Stimulated activated CD8-positive, alpha-beta memory T cell treated with anti-CD3 and anti-CD28 coated beads, Interleukin-7, amount 100 ng/mL, for 4 hours (primary cell): ENCODE measurements at places on chromosomes 1 and 21.

- no peak for DNase-seq
Measured at GRCh38 chr1:53511323-53511932, 52.2 kb downstream of the DMRTB1 start.

GRCh38 chr1:79785561-79785960, 779.0 kb upstream of the ADGRL4 start:
- no peak for DNase-seq

DNA sequence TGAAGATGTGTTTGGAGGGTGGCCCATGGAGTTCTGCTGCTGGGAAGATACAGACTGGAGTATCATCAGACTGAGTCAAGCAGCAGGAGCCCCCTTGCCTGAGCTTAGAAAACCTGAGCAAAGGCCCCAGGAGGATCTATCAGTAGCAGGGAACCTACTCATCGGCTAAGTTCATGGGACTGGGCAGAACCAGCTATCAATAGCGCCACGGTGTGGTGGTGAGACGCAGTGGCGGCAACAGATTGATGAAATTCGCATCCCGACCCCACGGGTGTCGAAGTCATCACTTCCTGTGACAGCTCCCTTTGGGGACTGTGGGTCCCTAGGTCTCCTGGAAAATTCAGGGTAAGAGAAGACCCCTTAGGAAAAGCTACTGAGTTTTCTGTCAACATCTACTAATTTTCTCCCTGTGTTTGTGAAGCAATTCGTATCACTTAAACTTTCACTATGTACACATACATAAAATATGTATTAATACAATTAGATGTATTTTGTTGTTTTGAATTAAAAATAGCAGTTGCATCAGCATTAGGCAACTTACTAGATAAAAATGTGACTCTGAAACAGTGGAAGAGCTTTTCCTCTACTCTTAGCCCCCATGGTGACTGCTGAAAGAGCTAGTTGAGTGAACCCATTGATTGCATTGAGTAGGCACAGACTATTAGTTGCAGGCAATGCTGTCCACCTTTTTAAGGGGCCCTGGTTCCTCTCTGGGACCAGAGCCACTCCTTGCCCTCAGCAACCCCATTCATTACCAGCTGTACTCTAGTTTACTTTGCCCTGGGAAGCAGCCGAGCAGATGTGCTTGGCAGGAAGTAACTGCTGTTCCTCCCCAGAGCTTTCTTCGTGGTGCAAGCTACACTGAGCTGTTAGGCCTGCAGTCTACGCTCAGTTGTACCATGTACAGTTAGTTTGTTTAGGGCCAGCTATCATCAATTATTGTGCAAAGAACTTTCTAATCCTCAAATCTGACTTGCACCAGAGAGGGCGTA, 7.3 kb upstream of the CACNA1S start:
- DNase-seq, result peak; percentile 9

DNA sequence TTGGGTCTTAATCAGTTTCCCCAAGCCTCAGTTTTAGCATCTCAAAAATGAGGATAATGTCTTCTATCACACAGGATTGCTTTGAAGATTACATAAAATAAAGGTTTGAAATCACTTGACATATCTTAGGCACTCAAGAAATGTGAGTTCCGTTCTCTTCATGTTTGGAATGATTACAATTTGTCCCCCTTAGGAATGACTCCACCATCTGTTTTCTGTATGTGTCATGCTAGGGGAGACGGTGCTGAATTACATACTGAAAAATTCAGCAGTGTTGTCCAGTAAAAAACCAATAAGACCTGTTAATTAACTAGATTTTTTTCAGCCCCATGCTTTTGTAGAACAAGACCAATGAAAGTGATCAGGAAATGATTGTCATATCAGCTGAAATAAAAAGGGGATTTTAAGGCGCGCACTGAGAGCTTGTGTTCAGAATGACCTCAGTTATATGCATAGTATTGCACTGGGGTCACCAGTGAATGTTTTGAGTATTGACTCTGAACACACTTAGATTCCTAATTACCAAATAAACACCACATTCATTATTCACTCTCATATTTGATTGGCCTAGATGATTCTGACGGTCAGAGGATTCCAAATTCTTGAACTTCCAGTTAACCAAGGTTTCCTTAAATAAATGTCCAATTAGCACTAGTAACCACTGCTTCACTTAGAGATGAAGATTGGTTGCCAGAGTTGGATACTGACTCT, 114.5 kb upstream of the KCNK2 start:
- no peak for DNase-seq

DNA sequence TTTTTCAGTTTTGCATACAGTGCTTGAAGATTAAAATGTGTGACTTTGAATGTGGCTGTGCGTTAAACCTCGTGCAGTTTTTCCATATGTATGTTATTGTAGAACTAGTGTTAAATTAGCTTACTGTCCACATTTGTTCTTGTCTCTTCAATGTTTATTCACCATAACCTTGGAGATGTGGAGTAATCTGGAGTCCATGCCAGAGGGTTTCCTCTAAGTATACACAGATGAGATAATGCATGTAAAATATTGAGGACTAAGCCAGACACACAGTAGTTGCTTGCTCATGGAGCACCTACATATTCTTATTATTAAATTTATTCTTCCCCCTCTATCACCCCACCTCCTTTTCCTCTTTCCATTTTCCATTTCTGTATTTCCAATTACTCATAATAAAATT, 7.7 kb upstream of the GIPC2 start:
- no peak for DNase-seq

GRCh38 chr1:228794810-228795209, 59.5 kb downstream of the RHOU start:
- no peak for DNase-seq

GRCh38 chr1:210248341-210248740, 15.7 kb downstream of the SERTAD4 start:
- DNase-seq, result no peak

GRCh38 chr1:10195570-10195969, 14.8 kb upstream of the KIF1B start:
- no peak for DNase-seq

DNA sequence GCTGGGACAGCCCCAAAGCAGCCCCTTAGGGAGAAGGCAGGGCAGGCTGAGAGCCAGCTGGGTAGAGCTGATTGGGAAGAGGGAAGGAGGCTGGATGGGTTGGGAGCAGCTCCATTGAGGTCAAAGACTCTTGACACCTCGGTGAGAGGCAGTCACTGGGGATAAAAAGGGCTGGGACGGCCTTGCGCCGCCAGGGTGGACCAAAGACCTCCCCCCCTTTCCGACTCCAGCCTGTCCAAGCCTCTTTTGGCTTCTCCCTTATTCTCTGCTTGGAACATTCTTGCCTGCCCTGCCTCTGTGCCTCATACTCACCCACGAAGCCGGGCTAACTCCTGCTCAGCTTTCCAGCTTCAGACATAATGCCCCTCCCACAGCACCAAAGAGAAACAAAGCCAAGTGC, 51.1 kb downstream of the LRRC38 start:
- DNase-seq, result no peak

GRCh38 chr1:17545356-17545755, 5.9 kb downstream of the ARHGEF10L start:
- no peak for DNase-seq

DNA sequence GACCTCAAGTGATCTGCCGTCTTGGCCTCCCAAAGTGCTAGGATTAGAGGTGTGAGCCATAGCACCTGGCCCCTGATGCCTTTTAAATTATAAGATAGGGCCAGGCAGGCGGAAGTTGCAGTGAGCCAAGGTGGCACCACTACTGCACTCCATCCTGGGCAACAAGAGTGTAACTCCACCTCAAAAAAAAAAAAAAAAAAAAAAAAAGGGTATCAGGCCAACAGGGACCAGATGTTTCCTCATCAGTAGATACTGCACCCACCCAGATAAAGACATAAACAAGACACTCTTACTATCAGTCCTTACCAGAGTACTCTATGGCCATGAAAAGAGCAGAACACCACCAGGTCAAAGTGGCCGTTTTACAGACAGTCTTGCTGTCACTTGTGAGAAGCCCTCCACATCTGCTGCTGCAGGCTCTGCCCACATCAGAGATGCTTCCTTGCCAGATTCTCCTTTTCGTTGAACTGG, 3.3 kb downstream of the C21orf58 start:
- DNase-seq, result no peak

GRCh38 chr21:35034203-35034926, 14.7 kb downstream of the RUNX1 start:
- no peak for DNase-seq

GRCh38 chr1:167210966-167211674, 9.6 kb upstream of the POU2F1 start:
- DNase-seq, result no peak

DNA sequence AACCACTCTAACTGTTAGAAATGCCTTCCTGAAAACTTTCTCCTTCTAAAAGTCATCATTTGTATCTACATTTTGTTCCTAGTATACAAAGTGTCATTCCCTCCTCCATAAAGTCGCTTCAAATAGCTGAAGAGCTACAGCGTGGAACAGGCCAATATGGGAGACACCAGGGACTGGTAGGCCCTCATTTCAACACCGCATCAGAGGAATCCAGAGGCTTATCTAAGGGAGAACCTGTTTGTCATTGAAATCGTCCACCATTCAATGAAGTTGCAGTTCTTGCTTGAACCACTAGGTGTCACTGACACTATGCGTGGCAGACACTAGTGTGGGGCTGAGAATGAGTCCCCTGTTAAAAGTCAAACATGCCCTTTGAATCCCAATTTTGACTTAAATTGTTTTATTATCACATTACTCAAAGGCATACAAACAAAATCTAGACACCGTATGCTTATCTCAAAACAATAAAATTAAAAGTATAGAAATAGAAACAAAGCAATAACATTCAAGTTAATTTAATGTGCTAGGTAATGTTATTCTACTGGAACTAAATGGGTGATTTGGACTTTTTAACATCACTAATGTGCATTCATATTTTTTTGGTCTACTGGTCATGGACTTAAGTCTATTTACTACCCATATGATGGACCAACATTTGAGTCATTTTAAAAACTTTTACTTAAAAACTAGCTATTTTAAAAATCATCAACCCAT, 182.3 kb downstream of the FCRL5 start:
- DNase-seq, result peak; percentile 10

GRCh38 chr1:243738020-243738419, 112.0 kb downstream of the AKT3 start:
- no peak for DNase-seq

- DNase-seq, result no peak
Measured at GRCh38 chr1:167582064-167582463, 28.5 kb upstream of the CREG1 start.
